MCF 10A (cell line): ENCODE measurements at places on chromosomes 2 and 18.
A peak's percentile ranks its signal among the peaks of the same experiment; 100 is the strongest.

DNA sequence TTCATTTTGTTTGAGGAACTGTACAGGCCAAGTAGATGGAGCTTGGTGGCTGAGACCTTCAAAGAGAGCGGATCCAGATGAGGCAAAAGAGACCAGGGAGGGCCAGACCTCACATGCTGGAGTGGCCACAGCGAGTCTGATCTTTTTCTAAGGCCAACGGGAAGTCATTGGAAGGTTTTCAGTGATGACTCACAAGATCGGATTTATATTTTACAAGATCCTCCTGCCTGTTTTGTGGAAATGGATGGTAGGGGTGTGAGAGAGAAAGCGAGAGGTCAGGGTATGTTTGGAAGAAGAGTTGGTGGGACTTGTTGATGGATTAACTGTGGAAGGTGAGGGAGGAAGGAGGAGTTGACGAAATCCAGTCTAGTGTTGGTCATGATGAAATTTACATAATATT, 44.6 kb upstream of the TUBA3D start:
- DNase-seq, result peak; percentile 27

DNA sequence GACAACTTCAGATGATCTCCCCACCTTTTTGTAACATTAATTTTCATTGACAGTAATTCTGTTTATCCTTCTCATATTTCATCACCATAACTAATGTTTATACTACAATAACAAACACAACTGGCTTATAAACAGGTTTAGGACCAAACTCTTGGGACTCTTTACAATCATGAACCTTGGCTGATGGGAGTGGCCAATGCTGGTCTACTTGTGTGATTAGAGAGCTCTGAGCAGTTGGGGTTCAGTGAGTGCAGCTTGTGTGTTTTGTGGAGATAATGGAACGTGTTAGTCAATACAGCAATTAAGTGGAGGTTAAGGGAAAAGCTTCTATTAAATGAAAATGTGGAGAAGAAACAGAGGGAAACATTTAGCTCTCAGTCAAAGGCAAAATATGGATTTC, 207.1 kb downstream of the SPAG16 start:
- no peak for DNase-seq

DNA sequence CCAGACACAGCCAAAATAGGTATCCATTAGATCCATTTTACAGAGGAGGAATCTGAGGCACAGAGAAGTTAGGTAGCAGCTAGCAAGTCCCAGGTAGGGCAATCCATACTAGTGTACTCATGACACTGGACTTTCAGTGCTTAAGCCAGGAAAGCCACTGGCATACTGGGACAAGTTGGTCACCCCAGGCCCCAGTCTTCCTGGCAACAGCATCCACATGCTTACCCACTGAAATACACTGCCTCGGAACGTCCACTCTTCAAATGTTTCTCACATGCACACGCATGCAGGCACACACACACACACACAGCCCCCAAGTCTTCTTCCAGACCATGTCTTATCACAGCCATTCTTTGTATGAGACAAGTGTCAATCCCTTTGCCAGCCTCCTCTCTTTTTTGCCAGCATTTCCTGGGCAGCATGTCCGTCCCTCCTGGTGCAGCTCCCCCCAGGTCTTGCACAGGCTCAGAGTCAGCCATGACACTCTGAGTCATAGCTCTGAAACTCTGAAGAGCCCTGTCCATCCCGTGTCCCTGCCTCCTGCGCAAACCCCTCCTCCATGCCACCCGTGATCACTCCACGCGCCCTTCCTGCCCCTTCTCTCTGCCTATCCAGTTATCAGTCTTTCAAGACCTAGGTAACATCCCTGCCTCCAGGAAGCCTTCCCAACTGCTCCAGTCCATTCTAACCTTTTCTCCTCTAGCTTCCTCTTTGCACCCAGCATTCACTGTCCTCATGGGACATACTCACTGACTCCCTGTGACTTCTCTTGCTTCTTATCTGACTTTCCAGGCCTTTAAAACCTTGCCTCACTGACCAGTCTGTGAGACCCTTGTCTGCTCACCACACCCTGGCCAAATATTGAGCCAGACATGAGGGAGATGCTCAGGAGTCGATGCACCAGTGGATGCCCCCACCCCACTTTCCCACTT, 10.9 kb upstream of the TEX261 start:
- DNase-seq, result no peak

GRCh38 chr18:11607906-11608305, 1.5 kb upstream of the SLC35G4 start:
- no peak for DNase-seq

DNA sequence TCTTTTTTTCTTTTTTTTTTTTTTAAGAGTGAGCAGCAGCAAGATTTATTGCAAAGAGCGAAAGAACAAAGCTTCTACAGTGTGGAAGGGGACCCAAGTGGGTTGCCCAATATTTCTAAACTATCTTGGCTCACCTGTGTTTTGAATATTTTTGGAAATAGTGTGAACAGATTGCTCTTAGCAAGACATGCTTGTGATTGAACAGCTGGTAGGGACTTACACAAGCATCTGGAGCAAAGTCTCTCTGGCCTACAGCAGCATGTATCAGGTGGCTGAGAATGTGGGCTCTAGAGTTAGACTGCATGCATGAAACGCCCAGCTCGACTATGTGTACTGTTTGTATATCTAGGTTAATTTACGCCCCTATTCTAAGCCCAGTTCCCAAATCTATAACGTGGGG, 40.3 kb upstream of the FBXO11 start:
- no peak for DNase-seq

GRCh38 chr2:19899985-19900930, 1.5 kb downstream of the TTC32 start:
- peak; percentile 30 for DNase-seq

DNA sequence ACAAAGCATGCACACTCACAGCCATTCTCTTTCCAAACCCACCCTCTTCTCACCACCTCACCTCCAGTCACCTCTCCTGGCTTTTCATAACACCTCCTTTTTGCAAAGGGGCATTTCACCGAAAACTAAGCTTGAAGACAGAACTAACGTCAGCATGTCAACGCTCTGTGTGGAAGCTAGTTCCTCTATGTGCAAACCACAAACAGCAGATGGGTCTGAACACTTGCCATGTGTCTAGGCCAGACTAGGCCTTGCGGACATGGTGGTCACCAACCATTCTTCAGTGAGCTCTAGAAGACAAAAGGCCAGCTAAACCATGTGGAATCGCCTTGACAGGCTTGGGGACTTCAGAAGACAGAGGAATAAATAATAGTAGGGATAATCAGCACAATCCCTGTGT, 148.5 kb downstream of the TXNL1 start:
- no peak for DNase-seq

DNA sequence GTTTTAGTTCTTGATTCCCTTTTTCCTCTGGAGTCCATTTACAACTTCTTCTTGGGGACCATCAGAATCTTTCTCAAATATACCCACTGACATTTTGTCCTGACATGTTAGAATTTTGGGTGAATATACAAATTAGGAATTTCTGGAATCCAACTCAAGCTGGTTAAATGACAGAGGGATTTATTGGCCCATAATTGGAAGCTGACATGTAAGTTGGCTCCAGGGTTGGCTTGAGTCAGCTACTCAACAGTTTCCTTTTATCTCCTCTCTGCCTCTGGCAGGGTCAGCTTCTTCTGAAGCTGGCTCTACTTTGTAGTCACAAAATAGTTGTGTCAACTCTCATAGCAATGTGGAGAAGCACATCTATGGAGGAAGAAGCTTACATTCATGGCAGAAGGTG, 36.6 kb upstream of the PPP1R1C start:
- no peak for DNase-seq

GRCh38 chr2:130328710-130329109, 14.0 kb upstream of the IMP4 start:
- DNase-seq, result peak; percentile 66

- DNase-seq, result no peak
These were observed 43.3 kb downstream of the PXDN start for GRCh38 chr2:1701020-1701419.

DNA sequence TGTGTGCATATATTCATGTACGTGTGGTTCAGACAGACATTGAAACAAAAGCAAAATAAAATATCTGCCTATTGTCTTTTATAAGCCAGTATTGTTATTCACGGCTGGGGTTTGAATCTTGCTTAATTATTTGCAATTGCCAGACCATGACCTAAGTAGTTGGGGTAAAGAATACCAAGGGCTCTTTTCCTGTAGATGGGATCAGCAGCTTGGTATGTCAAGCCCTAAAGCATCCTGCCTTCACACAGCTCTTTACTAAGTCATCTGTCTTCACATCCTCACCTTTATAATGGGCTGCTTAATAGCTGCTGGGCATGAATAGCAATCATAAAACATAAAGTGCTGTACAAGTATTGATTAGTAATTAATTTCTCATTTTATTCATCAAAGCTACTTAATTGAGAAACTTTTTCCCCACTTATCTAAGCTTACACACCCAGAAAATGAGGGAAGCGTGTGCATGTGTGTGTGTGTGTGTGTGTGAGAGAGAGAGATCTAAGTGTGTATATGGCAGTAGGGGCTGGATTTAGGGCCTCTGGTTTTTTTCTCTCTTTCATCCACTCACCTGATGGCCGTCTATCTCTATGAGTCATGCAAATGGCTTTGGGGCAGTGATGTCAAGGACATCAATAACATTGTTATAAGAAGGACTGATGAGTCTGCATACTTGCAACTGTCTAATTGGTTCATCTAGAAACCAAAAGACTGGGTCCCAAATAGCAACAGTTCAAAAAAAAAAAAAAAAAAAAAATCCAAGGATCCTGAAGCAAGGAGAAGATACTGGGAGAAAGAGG, 244.1 kb upstream of the TNP1 start:
- DNase-seq, result no peak
